CD4-positive, alpha-beta T cell (primary cell): ENCODE measurements at places on chromosomes 2 and 18. TPM values are rescaled to one million over a fixed set of nuclear protein-coding genes. Genes with fewer than 3 reads are reported as not detected.

Gene KIF1A
- not detected for total RNA-seq

Gene HOXD12
- total RNA-seq, result not detected

Gene NEU2
- not detected for total RNA-seq

Gene PRKAG3
- not detected for total RNA-seq

Gene ALLC
- total RNA-seq, result not detected

Gene PDE1A
- total RNA-seq, result not detected

Gene UGT1A1
- not detected for total RNA-seq

Gene LDAH
- 6.5 TPM for total RNA-seq

Gene PSMA8
- total RNA-seq, result not detected

Gene ALMS1
- 20.2 TPM for total RNA-seq

Gene SFXN5
- 5.4 TPM for total RNA-seq

Gene FOXI3
- not detected for total RNA-seq

Gene DNAJC10
- total RNA-seq, result 34.1 TPM

Gene CRYBA2
- total RNA-seq, result not detected

Gene ITGA4
- 79.5 TPM for total RNA-seq

Gene ZNF385B
- total RNA-seq, result not detected

Gene GAREM1
- total RNA-seq, result 0.34 TPM

Gene UGT1A5
- total RNA-seq, result not detected

Gene CABYR
- total RNA-seq, result 0.85 TPM

Gene NT5C1B
- total RNA-seq, result not detected

Gene MYO5B
- not detected for total RNA-seq

Gene MROH2A
- total RNA-seq, result not detected

Gene ACVR1C
- total RNA-seq, result 5.2 TPM

Gene KYNU
- 0.50 TPM for total RNA-seq

Gene IL36A
- not detected for total RNA-seq

Gene SPIRE1
- 0.99 TPM for total RNA-seq

Gene CCDC121
- total RNA-seq, result 0.91 TPM

Gene SAG
- 0.22 TPM for total RNA-seq

Gene CYP26B1
- 0.05 TPM for total RNA-seq

Gene BIN1
- 98.8 TPM for total RNA-seq

Gene KATNAL2
- total RNA-seq, result 1.5 TPM

Gene FOXD4L1
- total RNA-seq, result not detected

Gene ECEL1
- total RNA-seq, result not detected

Gene GPC1
- 0.58 TPM for total RNA-seq

Gene DYSF
- total RNA-seq, result 0.27 TPM

Gene CFC1
- not detected for total RNA-seq

Gene ARHGAP25
- total RNA-seq, result 39.3 TPM

Gene COL4A3
- total RNA-seq, result not detected

Gene ABCA12
- not detected for total RNA-seq

Gene PID1
- 0.38 TPM for total RNA-seq

Gene FAM117B
- 46.8 TPM for total RNA-seq

Gene TLX2
- 0.14 TPM for total RNA-seq

Gene C2orf80
- not detected for total RNA-seq

Gene EMILIN1
- 0.14 TPM for total RNA-seq

Gene APLF
- total RNA-seq, result 4.1 TPM

Gene SERPINB3
- total RNA-seq, result not detected

Gene CCDC93
- total RNA-seq, result 62.2 TPM

Gene MATN3
- not detected for total RNA-seq

Gene MYL12B
- 133 TPM for total RNA-seq

Gene CNTNAP5
- not detected for total RNA-seq

Gene IL36RN
- not detected for total RNA-seq

Gene CARF
- total RNA-seq, result 9.6 TPM

Gene STARD7
- 57.4 TPM for total RNA-seq

Gene KCMF1
- total RNA-seq, result 72.4 TPM

Gene RAB31
- 1.1 TPM for total RNA-seq

Gene RBM43
- 16.0 TPM for total RNA-seq

Gene SERPINB4
- total RNA-seq, result not detected

Gene GKN1
- total RNA-seq, result not detected

Gene SPEG
- 15.3 TPM for total RNA-seq

Gene EN1
- not detected for total RNA-seq
